Astrocyte of the hippocampus (primary cell): ENCODE measurements at places on chromosomes 12 and 14.

- no peak for DNase-seq
These were observed 21.3 kb downstream of the CLEC2A start for GRCh38 chr12:9910716-9911421.

- peak; percentile 67 for DNase-seq
These were observed 10.0 kb upstream of the NRIP2 start for GRCh38 chr12:2844786-2845185.

- no peak for DNase-seq
These were observed 27.7 kb downstream of the ARHGAP5 start for GRCh38 chr14:32104803-32105202.

- no peak for DNase-seq
These were observed 107.9 kb downstream of the CAND1 start for GRCh38 chr12:67377021-67377420.

DNA sequence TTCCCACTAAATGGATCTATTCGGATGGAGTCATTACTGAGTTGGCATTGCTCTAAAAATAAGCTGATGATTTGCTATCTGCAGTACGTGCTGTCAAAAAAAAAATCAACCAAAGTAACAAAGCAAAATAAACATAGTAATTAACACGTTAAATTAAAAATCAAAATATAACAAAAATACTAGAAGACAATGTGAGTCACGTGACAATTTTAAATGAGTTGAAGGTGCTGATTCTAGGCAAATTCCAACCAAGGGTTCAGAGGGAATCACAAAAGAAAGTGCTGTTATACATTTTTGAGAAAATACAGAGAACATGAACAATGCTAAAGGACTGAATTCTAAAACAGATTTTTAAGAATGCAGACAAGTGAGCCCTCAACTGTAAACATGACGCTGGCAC is 45.2 kb upstream of the IFNG-AS1 start:
- no peak for DNase-seq
